ENCODE measurements at places on chromosomes 2 and 18.

DNA sequence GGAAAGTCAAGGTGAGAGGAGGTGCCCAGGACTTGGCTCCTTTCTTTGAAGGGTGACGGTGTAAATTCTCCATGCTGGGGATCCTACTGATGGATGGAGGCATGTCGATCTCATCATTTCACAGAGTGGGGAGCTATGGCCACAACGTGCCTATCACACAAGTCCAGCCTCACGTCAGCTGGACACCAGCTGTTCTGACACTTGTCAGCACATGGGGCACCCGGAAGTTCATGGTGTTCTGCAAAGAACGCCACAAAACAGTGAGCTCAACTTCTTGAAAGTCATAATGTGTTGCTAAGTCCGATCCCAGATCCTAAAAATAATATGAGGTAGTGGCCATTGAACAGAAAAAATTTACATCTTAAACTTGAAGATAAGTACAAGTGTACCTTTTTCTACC lies 12.3 kb downstream of the PAX8 start:
- DNase-seq: no peak

DNA sequence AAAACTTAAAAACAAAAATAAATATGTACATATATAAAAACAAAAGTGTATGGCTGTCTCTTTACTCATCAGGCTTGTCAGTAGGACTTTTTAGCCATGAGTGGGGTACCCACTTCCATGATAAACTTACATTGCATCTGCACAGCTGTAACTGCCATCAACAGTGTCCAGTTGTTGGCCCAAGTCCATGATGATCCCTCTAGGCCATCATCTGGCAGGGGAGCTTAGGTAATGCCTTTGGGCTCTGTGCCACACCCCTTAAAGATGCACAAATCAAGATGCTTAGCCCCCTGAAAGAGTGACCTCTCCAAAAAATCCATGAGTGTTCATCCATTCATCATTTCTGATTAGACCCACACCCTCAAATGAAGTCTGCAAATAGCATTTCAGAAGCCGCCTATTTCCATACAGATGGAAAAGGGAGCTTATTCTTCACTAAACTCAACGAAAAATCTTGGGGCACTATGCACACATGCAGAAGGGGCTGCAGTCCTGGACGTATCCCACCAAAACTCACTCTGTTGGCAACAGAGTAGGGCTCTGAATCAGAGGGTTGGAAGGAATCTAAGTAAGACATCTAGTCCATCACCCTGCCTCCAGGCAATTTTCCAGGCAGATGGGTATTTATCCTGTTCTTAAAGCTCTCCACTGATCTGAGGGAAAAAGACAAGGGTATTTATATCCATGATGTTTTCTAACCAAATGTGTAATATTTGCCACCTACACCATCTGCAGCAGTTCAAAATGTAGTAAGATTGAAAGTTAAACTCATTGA lies 691.0 kb downstream of the ZEB2 start:
- no peak for DNase-seq

- DNase-seq: no peak
These were observed 12.6 kb downstream of the GPD2 start for GRCh38 chr2:156448766-156449165.

GRCh38 chr2:19021721-19022120 lies 336.7 kb downstream of the OSR1 start:
- peak; percentile 19 for DNase-seq

- DNase-seq: no peak
These were observed 228.3 kb downstream of the SEPTIN10 start for GRCh38 chr2:109385506-109385905.

DNA sequence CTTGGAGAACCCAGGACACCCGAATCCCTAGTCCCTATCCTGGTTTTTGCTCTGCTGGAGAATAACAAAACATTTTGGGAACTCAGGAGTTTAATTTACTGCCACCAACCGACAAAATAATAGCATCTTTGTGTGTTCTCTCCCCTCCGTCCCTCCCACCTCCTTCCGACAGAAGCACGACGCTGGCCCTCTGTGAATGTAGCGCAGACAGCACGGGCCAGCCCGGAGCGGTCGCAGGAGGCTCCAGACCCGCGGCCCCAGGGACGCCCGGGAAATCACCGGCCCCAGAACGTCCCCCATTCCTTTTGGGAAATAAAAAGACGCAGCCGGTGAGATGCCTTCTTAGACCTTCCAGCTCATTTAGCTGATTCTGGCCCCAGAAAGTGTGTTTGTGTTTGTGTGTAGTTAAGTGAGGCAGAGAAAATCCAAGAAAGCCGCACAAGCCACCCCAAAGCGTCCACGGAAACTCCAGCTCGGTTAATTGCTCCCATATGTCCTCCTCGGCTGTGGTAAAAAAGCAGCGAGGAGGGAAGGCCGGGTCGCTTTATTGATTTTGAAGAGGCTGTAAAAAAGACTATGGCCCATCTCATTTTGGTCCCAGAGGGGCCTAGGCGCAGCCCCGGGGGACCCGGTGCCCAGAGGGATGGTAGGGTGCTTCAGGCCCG lies 577 bp upstream of the TANC1 start:
- peak; percentile 68 for DNase-seq

DNA sequence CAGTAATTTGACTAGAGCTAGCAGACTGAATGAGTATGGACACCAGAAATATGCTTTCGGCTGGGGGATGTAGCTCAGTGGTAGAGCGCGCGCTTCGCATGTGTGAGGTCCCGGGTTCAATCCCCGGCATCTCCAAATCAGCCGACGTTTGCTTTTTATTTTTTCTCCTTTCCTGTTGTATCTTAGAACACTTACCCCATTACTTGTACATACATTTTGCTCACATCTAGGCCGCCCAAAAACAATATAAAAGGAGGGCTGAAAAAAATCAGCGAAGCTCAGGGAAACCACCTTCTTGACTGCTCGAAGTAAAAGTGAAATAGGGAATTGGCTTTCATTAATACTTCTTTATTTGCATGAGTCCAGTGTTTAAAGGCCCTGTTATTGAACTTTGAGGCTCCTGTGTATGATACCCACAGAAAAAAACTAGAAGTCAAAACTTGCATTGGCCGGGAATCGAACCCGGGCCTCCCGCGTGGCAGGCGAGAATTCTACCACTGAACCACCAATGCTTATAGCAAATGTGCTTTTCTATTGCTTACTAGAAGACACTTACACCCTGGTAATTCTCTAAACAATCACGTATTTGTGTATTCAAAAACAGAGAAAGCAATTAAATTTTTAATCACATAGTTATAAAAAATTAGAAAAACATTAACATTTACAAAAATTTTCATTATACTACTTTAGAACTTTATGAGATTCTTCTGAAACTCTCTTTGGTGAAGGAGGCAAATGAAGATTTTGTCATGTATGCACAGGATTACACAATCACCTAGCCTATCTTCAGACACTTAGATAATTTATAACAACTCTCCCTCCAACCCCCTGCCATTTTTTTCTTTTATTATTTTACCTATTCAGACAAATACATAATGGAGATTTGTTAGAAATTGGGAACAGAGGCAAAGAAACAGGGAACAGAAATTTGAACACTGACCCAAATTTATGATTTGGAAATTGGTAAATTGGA lies 35.2 kb upstream of the GPD2 start:
- DNase-seq: peak; percentile 77

GRCh38 chr2:142881619-142882018 lies 4.2 kb downstream of the KYNU start:
- DNase-seq: no peak

DNA sequence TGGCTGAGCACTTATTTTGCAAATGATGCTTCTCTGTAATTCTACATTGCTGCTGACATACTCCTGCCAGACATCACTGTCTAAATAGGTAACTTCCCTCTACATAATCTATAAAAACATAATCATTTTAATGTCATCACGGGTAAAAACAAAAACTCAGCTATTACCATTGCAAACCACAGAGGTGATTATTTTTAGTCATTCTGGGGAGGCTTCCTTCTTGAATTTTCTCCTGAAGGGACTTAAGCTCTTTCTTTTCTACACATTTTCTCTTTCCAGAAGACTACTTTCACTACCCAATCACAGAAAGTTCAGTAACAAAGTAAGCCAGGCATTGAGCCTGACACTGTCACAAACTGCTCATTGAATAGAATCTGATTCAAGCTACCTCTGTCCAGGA lies 40.4 kb upstream of the NFU1 start:
- no peak for DNase-seq

GRCh38 chr2:45232818-45233217 lies 223.6 kb upstream of the SIX2 start:
- no peak for DNase-seq

GRCh38 chr2:100281521-100282438 lies 40.5 kb downstream of the LONRF2 start:
- DNase-seq: no peak

GRCh38 chr2:30425326-30425725 lies 21.7 kb upstream of the LCLAT1 start:
- no peak for DNase-seq

DNA sequence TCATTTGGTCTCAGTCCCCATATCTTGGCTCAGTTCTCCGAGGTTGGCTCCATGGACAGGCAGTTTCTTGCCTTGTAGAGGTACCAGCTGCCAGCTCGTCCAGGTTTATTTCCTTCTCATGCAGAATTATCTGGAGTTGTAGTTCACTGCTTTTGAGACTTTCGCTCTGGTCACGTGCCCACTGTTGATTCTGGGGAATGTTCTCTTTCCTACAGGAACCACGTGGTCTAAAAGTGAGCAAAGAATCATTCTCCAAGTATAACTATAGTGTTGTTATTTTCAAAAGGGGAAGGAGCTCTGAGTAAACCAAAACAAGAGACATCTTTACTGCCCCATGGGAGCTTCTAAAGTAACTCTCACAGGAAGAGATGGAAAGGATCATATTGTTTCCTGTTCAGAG lies 41.2 kb upstream of the RAB27B start:
- no peak for DNase-seq

- no peak for DNase-seq
These were observed 506.5 kb downstream of the TSN start for GRCh38 chr2:122261911-122262310.

- no peak for DNase-seq
These were observed 441.3 kb upstream of the SLC14A2 start for GRCh38 chr18:45173799-45174519.

GRCh38 chr2:34660741-34661140 lies 1061.6 kb upstream of the FAM98A start:
- no peak for DNase-seq

DNA sequence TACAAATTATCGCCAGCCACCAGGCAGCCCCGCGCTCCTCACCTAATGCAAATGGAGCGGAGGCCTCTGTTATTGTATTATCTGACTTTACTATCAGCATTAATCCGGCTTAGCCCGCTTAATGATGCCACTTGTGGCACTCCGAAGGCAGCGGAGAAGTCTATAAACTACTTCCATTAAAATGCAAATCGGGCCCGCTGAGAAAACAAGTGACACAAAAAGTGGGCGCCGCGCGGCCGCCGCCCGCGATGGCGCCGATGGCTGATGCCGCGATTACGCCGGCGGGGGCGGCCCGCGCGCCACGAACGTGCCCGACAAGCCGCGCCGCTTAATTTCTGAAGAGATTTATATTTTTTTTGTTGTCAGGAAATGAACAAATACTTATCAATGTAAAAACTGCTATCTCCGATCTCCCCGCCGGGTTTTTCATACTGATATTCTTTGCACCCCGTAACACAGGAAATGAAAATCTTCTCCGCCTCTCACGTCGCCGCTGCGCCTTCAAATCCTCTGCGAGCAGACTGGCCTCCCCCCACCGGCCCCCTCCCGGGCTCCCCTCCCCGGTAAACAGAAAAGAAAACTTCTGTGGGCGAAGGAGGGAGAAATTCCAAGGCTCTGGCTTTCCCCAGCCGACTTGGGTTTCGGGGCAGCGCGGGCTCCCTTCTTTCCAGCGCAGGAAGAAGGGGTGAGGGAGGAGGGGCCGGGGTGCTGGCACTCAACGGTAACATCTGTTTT lies 221.8 kb downstream of the INSIG2 start:
- peak; percentile 25 for DNase-seq

DNA sequence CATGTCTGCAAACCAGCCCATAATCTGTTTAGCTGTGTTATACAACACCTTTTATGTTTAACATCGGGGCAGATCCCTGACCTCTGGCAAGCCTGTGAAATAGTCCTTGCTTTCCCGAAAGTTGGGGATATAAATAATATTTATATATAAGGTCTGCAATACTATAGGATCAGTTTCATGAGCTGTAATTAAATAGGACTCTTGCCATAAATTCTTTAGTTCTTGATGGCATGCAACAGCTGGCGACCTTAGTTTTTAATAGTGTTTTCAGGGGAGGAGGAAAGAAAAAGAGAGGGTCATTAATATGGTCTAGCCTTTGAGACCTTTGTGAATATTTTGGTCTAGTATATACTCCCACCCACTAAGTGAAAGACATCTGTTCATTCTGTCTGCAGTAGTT lies 166.5 kb downstream of the MTX2 start:
- DNase-seq: no peak

GRCh38 chr2:46230677-46231425 lies 66.4 kb upstream of the EPAS1 start:
- DNase-seq: no peak

DNA sequence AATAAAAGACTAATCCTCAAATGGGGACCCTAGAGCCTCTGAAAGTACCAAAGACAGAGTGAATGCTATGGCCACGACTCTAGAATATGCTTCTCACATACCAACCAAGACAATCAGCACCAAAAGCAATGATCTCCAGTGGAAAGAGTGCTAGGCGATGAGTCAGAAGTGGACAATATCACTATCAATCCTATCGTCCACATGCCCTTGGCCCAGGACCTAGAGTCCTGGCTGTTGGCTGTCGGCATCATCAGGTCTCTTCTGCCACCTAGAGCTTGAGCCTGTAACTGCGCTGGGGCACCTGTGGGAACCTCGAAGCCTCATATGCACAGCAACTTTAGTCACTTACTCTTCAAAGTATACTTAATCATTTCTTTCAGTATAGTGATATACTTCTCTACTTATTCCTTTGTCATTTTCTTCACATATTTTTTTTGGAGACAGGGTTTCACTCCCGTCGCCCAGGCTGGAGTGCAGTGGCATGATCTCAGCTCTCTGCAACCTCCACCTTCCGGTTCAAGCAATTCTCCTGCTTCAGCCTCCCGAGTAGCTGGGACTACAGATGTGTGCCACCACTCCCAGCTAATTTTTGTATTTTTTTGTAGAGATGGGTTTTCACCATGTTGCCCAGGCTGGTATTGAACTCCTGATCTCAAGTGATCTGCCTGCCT lies 29.7 kb downstream of the NOL10 start:
- peak; percentile 65 for DNase-seq

GRCh38 chr2:179240481-179241451 lies 23.9 kb downstream of the SESTD1 start:
- DNase-seq: no peak

- no peak for DNase-seq
These were observed 264.3 kb downstream of the TXNL1 start for GRCh38 chr18:56374007-56374655.

DNA sequence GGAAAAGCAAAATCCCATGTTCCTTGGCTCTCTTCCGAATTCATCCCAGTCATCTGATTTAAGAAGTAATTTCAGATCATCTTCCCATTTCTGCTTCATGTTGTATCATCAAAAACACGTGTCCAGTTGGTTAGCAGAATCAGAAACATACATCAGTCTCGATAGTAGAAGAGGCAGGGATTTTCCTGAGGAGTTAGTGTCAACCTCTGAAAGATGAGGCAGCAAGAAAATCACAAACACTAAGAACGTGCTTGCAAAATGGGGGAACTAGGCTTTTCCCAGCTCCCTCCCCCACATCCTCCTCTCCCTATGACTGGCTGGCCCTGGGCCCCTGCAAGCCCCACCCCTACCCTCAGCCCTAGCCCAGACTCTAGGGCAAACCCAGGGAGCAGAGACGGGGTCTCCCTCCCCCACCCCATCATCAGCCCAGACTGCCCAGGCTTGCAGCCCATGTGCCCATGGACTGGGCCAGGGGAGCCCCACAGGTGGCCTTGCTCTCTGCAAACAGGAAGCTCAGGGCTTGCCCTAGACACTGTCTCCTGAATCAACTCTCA lies 161.0 kb upstream of the ID2 start:
- no peak for DNase-seq

- DNase-seq: no peak
These were observed 6.5 kb upstream of the LOXHD1 start for GRCh38 chr18:46663539-46663938.
